IPS DF 6.9 (cell line): ENCODE measurements at places on chromosomes 6 and 20.

DNA sequence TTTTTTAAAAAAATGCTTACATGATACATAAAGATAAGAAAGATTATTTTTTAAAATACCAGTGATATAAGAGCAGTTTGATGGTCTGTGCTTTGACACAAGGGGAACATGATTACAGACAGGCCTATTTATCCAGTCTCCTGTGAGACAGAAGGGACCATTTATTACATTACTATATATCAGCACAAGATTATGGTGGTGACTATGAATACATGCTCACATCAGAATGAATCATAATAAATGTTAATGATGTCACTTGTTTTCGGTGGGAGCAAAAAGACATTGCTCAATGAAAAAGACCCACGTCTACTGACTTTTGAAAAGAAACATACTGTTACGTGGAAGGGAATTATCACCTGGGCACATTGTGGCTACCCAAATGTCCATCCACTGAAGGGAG lies 455.1 kb downstream of the CDC5L start:
- DNase-seq, result no peak

DNA sequence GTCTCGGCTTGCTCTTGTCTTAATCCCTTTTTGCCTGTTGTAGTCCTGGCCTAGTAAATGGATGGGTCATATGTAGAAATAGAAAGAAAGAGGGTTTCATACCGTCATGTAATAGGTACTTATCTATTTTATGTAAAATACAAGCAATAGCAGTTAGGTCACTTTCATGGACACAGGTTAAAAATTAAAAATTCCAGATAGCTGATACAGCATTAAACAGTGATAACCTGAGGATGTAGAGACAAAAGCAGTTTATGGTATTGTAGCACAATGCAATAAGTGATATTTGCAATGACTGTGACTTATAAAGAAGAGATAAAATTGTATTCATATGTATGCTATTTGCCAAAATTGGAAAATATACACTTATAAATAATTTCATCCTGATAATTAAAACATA lies 96.9 kb downstream of the CCDC170 start:
- no peak for DNase-seq

- no peak for DNase-seq
These were observed 61.9 kb downstream of the ECT2L start for GRCh38 chr6:138857775-138858174.

DNA sequence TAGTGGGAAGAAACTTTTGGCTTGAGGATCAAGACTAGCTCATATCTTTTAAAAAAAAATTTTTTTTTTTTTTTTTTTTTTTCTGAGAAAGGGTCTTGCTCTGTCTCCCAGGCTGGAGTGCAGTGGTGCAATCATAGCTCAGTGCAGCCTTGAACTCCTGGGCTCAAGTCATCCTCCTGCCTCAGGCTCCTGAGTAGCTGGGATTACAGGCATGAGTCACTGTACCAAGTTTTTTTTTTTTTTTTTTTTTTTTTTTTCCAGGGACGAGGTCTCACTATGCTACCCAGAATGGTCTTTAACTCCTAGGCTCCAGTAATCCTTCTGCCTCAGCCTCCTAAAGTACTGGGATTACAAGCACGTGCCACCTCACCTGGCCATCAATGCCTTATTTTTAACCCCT lies 27.9 kb downstream of the GCLC start:
- no peak for DNase-seq

GRCh38 chr6:51535327-51535726 lies 552.1 kb downstream of the PKHD1 start:
- DNase-seq, result no peak

- DNase-seq, result no peak
These were observed 46.7 kb downstream of the SLC35D3 start for GRCh38 chr6:136968837-136969236.

DNA sequence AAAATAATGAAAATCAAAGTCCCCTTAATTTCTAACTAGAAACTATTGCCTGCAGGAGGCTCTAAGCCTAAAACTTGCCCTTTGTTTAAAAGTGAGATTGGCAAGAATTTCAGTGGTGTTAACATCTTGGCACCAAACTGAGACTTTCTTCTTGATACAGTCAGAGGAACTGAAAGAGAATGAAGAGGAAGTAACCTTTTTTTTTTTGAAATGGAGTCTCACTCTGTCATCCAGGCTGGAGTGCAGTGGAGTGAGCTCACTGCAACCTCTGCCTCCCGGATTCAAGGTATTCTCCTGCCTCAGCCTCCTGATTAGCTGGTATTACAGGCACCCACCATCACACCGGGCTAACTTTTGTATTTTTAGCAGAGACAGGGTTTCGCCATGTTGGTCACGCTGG lies 3.6 kb downstream of the DOP1A start:
- no peak for DNase-seq

DNA sequence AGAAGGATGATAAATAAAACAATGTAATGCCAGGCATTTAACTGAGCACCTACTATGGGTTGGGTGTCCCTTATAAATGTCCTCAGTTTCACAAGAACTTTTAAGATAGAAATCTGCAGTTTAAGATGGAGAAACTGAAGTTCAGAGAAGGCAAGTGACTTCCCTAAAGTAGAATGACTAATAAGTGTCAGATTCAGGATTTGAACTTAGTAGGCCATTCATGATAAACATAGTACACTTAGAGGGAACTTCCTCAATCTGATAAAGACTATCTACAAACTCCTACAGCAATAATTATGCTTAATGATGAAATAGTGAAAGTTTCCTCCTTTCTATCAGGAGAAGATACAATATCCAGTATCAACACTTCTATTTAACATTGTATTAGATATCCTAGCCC lies 43.9 kb downstream of the NCR2 start:
- DNase-seq, result no peak

DNA sequence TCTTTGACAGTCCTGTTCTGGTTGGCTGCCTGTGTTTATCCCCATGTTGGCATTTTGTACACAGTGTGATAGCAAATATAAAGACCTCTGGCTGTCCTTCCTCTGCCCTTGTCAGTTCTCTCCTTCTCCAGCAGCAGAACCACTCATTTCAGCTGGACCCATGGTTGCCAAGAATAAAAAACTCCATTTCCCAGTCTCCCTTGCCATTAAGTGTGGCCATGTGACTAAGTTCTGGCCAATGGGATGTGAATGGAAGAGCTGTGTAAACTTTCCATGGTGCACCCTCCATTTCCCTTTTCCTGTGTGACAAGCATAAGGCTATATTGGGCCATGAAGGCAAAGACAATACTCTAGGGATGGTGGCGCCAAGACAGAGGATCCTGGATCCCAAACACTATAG lies 78.4 kb upstream of the TBC1D7 start:
- DNase-seq, result no peak

DNA sequence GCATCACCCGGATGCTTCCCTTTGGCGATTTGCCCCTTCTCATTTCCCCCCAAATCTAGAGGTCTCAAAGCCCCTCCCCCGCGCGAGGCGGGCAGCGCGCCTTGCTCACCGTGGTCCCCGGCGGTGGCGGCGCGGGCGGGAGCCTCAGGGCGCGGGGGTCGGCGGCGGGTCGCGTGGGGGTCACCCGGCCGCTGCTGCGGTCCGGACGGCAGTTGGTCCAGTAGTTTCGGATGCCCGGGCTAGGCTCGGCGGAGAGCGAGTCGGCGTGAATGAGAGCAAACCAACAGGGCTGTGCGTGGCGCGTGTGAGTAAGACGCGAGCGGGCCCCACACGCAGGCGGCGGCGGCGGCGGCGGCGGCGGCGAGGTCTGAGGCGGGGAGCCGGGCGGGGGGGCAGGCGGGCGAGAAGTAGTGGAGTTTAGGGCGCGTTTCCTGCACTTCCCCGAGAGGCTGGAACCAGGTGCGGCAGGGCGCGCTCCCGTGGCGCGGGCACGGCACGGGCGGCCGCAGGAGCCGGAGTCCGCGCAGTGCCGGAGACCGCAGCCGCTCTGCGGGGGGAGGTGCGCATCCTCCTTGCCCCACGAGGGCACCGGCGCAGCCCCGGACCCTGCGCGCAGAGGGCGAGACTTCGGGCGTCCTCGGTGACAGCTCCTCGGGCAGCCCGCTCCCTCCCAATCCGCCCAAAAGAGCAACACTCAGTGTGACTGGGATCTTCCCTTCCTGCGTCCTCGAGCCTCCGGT lies 567 bp downstream of the HS3ST5 start:
- no peak for DNase-seq

GRCh38 chr6:157150076-157150475 lies 173.2 kb downstream of the TMEM242 start:
- DNase-seq, result no peak

DNA sequence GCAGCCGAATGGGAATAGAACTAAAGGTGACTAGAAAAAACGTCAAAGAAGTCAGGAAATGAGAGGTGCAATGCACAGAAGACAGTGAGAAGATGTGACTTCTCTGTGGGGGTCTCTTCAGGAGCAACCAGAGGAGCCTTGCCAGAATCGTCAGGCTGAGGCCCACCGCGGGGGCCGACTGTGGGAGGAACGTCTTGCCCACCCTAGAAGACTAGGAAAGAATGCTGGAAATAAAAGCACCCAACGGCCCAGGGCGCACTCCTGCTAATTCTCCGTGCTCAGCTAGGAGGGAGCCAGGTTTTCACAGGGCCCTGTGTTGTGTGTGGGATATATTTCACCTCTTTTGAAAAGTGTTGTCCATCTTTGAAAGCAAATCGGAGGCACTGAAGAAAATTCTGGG lies 129.2 kb downstream of the SMOC2 start:
- no peak for DNase-seq

DNA sequence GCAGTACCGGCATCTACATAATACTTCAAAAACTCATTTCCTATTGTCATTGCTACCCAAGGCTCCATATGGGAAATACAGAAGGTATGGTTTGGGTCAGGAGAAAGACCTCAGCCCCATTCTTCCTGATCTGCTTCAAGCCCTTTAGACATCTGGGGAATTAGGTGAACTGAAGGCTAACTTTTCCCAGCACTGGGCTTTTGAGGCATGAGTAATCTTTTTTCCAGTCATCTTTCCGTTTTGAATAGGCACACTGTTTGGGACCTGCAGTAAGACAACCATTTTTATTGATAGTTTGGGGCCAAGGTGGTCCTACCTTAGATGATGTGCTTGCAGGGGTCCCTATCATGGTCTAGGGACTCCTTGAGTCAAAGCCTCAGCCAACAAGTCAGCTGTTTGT lies 198.4 kb downstream of the HAO1 start:
- DNase-seq, result no peak

GRCh38 chr6:26158076-26158580 lies 70.9 kb downstream of the HFE start:
- no peak for DNase-seq

GRCh38 chr6:137307163-137307854 lies 88.1 kb upstream of the IFNGR1 start:
- no peak for DNase-seq

- DNase-seq, result no peak
These were observed 3.8 kb downstream of the AAR2 start for GRCh38 chr20:36240076-36240475.
